ENCODE measurements at places on chromosomes 2 and 18.

- DNase-seq = no peak
These were observed 132.2 kb downstream of the TDRD15 start for GRCh38 chr2:21256006-21256405.

- no peak for DNase-seq
These were observed 819 bp downstream of the TGIF1 start for GRCh38 chr18:3450799-3451182.

- no peak for DNase-seq
These were observed 114.4 kb downstream of the ZFP36L2 start for GRCh38 chr2:43111788-43112554.

DNA sequence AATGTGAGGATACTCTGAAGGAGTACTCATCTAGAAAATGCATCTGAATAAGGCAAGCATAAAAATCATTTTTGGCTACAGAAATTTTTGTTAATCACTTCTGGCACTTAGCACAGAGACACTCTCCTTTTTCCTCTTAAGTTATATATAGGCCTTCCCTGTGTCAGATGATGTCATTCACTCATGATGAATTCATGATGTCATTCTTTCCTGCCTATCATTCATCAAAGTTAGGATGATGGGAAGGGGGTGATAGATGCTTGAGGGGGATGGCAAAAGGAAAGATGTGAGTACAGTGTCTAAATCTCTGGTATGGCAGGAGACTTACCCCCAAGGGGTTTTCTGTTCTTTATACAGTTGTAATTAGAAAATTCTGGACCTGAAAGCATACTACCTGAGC lies 42.0 kb downstream of the MAP3K20 start:
- no peak for DNase-seq

DNA sequence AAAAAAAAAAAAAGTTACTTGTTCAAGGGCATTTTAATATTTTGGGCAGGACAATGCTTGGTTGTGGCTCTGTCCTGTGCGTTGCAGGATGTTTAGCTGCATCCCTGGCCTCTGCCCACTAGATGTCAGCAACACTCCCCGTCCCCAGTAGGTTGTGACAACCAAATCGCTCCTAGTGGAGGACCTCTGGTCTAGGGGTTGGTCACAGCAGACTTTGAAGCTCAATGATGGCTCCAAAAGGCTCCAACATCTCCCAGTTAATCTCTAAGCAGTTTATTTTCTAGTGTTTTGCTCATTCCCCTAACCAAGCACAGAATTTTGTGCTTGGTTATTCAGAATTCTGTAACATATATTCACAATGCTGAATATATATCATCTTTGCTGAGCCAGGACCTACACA lies 67.0 kb downstream of the CHRNA1 start:
- peak; percentile 49 for DNase-seq

DNA sequence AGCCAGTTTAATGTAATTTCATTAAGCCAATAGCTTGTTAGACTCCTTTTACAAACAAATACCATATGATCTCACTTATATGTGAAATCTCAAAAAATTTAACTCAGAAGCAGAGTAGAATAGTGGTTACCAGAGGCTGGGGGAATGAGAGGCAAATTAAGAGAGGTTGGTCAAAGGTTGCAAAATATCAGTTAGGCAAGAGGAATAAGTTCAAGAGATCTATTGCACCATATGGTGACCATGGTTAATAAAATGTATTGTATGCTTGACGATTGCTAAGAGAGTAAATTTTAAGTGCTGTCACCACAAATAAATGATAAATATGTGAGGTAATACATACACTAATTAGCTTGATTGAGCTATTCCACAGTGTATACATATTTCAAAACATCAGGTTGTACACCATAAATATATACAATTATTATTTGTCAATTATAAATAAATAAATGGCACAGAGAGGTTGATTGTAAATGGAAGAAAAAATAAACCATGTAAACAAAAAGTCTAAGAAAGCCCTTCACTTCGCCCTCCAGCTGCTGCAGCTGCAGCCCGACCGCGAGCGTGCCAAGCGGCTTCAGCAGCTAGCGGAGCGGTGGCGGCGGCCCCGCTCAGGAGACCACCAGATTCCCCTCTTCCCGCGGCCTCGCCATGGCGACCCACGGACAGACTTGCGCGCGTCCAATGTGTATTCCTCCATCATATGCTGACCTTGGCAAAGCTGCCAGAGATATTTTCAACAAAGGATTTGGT lies 23.0 kb upstream of the ACTR2 start:
- DNase-seq = no peak

GRCh38 chr2:152370783-152371182 lies 35.8 kb downstream of the FMNL2 start:
- no peak for DNase-seq

DNA sequence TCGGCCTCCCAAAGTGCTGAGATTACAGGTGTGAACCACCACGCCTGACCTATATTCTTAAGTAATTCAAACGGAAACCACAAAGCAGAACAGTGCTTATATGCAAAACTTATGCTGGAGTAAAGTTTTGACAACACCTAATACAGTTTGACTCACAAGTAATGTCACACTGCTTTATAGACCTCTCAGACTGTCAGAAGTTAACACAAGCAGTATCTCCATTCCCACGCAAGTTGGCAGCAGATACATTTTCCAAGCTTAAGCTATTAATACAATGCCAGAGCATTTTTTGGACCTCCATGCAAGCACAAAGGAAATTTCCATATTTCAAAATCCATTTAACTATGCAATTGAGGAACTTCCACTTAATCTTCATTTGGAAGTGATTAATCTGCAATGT lies 21.0 kb upstream of the SANBR start:
- DNase-seq = no peak

DNA sequence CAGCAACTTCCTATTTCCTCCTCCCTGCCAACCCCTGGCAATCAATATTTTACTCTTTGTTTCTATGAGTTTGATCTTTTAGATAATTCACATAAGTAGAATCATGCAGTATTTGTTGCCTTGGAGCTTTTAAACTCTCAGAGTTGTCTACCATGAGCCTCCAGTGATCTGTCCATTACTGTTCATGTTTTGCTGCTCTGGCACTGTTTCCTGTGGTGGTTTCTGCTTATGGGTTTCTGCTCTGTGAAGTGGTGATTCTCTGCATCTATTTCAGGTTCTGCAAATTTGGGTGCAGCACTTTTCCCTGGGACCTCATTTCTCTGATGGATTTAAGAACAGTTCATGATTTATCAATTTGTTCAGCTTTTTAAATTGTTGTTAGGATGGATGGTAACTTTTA lies 908.1 kb upstream of the FANCL start:
- DNase-seq = no peak

DNA sequence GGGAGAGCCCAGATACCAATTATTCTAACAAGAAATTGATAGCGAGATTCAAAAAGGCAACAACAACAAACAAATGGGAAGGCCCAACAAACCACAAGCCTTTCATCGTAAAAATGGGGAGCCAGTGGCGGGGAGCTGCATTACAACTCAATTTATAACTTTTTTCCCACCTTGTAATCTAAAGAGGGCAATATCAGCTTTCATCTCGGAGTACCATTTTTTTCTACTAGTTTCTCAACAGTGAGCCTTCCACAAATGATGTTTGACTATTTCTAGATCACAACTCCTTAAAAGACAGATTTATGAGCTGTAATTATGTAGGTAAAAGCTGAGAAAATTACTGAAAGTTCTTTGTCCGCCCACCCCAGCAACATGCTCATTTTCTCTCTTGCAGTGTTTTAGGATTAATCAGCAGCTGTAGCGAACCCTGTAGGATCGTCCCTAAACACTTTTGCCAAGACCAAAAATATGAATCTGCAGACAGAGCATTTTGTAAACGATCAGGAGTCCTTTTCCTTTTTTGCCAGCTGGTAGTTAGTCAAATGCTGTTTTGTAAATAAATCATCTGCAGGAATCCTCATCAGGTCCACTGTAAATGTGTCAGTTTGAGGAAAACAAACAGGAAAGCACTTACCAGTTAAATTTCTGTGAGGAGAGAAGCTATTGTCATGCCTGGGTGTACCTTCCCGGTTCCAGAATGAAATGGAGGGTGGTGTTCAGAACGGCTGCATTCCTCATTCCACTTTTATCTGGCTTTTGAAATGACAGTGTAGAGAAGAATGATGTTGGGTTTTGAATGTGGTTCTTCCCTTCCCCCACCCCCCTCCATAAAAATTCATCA lies 53.2 kb downstream of the EEF1B2 start:
- no peak for DNase-seq

- no peak for DNase-seq
These were observed 5.7 kb downstream of the ABCB6 start for GRCh38 chr2:219213026-219213415.

GRCh38 chr2:155379494-155379893 lies 681.0 kb downstream of the KCNJ3 start:
- no peak for DNase-seq

DNA sequence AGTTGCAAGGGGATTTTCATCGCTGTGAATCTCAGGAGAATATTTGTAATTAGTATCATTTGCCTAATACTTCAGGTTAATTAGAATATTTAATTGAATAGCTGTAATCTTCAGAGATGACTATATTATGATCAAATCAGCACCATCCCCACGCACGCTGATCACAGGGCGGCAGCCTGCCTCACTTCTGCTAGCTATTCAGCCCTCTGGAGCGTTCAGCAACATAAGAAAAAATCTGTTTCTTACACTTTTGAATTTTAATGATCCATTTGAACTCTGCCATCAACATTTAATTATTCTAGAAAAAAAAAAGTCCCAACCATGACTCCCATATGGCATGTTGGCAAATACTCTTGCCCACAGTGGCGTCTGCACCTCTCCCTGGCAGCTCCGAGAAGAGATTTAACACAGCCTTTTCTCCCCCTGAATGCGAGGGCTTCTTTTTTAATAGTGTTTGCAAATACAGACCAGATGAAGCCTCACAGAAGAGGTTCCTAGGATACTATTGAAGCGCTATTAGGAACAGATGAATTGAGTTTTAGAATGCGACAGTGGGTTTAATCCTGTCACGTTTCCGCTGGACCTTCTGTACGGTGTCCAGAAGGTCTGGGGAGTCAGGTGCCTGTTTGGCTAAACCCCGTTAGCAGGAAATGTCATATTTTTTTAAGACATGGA lies 731.9 kb upstream of the SALL3 start:
- no peak for DNase-seq

GRCh38 chr2:149021271-149021719 lies 17.2 kb upstream of the LYPD6B start:
- DNase-seq = no peak

GRCh38 chr2:224849264-224849663 lies 133.1 kb upstream of the CCDC195 start:
- no peak for DNase-seq

DNA sequence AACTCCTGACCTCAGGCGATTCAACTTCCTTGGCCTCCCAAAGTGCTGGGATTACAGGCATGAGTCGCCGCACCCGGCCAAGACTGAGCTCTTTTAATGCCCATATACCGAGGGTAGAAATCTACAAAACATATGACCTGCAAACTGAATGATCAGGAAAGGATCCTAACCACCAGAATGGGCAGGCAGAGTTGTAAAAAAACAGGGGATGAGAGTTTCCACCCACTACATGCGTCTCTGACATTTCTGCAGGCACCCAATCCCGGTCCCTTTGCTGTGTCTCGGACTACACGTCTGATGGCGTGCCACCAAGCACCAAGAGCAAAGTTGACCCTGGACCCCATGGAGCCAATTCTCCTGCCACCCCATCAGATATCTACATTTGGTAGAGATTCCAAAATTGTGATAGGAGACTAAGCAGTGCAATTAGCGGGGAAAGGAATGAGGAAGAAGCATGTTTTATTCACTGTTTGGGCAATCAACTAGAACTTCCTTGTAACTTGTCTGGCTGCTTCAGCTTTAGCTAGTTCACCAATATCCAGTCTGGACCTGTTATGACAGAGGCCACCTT lies 74.1 kb downstream of the ATP8B1 start:
- no peak for DNase-seq

GRCh38 chr2:80942766-80943165 lies 638.2 kb upstream of the LRRTM1 start:
- no peak for DNase-seq

DNA sequence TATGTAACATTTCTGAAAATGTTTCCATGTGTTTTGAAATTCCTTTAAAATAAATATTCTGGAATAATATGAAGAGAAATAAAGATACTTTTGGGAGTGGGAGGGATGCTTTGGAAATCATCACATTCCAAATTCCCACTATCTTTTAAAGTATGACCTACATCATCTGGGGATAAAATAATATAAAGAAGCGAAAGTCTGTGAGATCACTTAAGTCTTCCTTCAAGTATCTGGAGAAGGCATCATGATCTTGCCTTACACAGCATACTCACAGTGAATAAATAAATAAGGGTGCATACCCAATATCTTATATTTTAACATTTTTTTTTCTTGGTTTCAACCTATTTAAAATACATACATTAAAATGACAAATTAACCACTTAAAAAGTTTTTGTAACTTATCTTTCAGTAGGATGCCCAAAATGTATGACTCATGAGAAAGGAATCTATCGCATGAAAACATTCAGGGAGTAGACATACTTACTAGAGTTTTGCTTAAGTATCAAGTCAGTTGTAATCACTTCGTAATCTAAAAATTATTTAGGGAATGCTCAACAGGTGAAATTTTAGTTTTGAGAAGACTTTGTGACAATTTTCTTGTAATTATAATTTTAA lies 248.3 kb upstream of the COL3A1 start:
- DNase-seq = no peak

DNA sequence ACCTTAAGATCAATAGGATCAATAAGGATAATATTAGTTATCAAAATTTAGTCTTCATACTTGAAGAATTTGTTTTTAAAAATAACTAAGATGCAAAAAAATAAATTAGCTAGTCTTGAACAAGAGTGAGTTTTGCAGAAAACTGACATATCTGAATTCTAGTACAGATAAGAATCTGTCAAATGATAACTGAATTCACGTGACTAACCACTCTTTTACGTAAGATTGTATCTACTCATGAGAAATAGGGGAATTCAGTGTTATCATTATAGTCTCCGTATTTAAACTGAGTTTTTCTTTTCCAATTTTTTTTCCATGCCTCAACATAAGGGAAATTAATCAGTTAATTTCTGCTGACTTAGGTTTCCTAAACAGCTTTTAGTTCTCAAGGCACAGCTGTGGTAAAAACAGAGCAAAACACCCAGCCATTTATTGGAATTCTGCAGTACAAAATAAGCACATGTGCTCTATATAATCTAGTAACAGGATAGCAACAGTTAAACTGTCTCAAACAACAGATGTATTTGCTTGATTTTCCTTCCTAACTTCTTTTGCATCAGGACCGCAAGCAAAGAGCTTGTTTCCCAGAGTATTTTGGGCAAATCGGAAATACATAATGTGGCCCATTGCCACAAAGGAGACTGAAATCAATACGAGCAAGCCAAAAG lies 19.1 kb downstream of the SLC40A1 start:
- DNase-seq = no peak

Measured in stimulated activated CD4-positive, alpha-beta T cell treated with anti-CD3 and anti-CD28 coated beads, Interleukin-12 subunit alpha, Interleukin-12 subunit beta, amount 100 ng/mL, for 4 hours (primary cell).